GM12892 (cell line): ENCODE measurements at places on chromosomes 7 and 10.

GRCh38 chr10:121484401-121484800, 113.8 kb downstream of the FGFR2 start:
- no peak for DNase-seq

DNA sequence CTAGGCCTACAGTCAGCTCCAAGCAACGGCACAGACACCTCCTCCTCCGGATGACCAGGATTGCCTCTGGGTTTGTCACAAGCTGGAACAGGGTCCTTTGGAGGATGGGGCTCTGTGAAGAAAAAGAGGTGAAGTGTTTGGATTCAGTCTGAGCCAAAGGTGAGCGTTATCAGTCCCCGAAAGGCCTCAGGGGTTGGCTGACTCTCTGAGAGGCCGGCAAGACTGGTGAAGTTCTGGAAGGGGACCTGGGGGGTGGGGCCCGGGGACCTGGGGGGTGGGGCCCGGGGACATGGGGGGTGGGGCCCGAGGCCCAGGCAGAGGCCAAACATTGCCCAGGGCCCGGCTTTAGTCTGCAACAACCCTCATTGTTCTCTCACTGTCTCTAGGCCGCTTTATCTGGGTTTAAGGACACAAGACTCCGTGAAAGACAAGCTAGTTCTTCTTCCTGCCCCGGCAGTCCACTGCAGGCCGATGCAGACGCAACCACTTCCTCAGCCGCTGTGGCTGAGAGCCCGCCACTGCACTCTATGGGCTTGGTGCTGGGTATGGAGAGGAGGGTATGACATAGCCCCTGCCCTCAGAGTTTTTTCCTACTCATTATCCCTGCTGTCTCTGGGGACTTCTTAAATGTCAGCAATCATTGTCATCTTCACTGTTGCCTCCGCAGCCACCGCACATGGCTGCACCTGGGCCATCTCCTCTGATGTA, 27.4 kb upstream of the PSAP start:
- no peak for DNase-seq

DNA sequence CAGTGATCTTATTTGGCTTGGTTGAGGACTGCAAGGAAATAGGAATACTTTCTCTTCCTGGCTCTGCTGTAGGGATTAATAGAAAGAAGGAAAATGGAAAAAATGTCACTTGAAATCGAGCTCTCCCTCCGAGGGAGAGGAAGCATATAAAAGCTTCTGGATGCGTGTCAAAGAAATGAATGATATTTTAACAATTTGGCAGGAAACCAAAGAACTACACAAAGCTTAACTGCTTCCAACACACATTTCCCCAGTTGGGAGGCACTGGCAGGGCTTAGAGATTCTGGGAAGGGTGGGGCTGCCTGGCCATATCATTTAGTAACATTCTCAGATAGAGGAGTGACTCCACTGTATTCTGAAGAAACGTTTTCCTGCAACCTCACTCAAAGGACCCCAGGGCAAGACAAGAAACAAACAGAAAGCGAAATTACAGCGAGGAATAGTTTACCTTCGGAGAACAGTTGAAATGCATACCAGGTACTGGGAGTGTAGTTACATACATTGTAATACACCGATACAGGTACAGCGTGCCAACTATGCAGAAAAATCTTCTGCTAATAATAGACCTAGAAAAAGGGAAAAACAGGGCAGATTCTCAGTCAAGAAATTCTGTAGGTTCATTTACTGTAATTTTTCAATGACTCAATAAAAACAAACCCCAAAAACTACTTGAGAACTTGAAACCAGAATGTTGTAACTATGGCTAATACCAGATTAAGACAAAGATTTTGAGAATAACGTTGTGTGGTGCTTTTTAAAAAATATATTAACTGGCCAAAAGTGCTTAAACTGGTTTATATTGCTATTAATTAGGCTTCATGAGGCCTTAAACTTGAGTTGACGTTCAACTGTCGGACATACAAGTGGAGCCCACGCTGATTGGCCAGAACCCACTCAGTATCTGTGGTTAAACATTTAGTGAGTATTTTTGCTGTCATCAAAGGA, 75.7 kb upstream of the ASAH2 start:
- DNase-seq: no peak

DNA sequence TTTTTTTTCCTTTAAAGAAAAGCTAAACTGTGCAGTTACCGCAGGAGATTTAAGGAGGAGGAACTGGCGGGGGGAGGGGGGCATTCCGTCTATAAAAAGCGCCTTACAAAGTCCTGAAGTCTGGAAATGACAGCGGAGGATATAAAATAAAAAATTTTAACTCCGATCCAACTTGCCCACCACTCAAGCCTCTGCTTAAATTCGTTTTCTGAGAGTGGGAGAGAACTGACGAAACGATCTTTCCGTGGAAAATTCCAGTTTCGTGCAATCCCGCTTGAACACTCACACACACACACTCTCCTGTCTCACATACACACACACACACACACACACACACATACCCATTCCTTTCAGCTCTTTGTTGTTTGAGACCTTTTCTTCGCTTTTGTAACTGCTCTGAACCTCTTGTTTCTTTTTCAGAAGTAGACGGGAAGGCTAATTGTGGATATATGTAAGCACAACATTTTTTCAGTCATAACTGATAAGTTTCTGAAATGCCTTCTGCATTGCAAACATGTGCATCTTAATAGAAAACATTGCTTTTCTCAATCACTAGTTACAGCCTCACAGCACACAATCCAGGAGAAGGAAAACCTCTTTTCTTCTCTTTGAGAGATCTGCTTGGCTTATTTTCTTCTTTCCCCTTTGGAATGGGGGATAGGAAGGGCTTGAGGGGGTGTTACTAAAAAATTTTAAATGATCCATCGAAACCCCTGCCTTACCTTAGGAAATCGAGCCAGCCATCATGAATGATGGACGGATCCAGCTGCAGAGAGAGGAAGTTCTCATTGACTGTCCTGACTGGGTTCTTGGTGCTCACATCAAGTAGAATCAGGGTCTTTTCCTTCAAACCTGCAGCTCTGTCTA, 628 bp downstream of the HPSE2 start:
- DNase-seq: no peak

DNA sequence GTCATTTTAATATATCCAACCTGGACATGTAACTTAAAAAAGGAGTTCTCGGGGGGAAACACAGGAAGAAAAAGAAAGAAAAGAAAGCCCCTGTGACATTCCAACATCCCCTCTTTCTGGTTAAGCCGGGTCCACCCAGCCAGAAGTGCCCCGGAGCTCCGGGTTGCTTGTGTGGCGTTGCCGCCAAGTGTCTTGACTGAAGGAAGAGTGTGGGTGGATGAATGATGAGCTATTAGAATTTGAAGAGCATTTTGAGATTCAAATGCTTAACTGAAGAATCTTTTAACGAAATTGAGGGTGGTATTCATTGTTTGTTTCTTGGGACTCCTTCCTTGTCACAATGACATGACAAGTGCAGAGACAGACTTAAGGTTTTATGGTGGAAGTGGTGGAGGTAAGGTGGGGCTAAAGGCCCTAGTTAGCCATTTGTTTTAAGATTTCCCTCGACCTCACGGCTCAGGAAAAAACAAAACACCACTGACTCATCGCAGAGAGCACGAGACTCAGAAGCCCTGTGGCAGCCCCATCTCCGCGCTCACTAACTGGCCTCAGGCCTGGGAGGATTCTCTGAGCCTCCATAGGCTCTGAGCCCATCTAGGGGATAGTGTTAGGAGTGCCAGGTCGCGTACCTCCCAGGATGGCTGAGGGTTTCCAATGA, 1.8 kb upstream of the GLI3 start:
- no peak for DNase-seq
